ENCODE measurements at places on chromosomes 13 and 19.
A peak's percentile ranks its signal among the peaks of the same experiment; 100 is the strongest.

GRCh38 chr19:1468274-1468820 lies 10.7 kb downstream of the C19orf25 start:
- DNase-seq: no peak

GRCh38 chr13:51999510-51999911 lies 11.7 kb downstream of the ATP7B start:
- no peak for DNase-seq

DNA sequence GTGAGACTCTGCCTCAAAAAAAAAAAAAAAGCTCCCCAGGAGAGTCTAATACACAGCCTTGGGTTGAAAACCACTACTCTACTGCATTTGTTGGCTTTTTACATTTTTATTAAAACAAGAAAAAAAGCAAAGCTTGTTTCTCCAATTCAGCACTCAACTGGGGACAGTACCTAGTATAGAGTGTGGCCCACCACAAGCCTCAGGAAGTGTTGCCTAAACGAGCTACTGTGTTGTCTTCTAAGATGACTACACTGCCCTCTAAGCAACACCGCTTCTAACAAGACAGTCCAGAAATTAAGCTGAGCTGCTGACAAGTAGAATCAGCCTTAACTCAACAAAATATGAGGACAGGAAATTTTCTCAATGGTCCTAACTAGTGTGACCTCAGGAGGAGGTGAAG lies 522.2 kb downstream of the FGF9 start:
- DNase-seq: no peak

DNA sequence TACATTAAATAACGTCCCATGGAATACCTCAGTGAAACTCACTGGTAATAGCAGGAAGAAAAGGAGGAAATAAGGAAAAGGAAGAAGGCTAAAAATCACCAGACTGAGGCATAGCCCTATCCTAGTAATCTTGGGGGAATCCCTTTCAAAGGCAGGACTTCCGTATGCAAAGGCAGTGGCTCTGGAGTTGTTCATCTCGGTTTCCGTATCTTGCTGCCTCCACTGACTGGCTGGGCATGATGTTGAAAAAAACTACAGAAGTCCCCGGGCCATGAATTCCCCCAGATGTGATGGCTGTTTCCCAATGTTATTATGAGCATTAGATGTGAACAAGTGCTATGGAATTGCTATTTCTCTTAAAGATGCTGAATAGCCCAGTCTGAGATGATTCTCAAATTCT lies 5.5 kb downstream of the FPR2 start:
- peak; percentile 54 for DNase-seq

DNA sequence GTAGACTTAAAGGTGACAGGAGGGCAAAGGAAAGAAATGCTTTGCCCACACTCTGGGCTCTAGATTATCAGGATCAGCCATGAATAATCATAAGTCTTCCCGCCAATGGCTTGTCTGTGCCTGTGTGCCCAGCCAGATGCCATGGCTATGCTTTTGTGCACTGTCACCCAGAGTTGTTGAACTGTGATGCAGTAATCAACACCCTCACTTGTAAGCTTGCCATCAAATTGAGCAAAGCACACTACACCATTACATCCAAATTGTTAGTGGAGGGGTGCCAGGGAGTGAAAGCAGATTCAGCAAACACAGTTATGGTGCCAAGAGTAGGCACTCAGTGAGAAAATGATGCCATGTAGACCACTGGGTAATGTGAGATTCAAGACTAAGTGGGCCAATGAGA lies 845.3 kb upstream of the MIR17HG start:
- DNase-seq: no peak

DNA sequence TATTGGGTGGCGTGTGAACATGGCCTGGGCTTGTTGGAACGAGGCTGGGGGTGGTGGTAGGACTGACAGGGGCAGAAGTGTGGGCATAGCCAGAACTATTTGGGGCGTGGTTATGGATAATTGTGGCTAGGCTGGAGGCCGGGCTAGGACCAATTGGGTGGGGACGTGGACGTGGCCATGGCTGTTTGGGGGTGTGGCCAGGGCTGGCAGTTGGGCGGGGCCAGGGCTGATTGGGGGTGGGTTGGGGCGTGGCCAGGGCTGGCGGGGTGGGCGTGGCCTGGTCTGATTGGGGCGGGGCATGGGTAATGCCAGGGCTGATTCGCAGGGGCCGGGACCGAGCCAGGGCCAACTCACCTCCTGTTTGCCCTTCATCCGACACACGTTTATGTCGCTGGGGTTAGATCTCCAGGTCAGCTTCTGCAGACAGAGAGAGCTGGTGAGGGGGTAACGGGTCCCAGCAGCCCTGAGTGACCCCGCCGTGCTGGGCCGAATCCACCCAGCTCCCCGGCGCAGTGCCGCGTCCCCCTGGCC lies 2.8 kb downstream of the SEMA6B start:
- no peak for DNase-seq

GRCh38 chr19:12163826-12164225 lies 930 bp downstream of the ZNF136 start:
- DNase-seq: no peak

All from CD4-positive, alpha-beta T cell (primary cell).